ENCODE measurements at places on chromosomes 12 and 14.

DNA sequence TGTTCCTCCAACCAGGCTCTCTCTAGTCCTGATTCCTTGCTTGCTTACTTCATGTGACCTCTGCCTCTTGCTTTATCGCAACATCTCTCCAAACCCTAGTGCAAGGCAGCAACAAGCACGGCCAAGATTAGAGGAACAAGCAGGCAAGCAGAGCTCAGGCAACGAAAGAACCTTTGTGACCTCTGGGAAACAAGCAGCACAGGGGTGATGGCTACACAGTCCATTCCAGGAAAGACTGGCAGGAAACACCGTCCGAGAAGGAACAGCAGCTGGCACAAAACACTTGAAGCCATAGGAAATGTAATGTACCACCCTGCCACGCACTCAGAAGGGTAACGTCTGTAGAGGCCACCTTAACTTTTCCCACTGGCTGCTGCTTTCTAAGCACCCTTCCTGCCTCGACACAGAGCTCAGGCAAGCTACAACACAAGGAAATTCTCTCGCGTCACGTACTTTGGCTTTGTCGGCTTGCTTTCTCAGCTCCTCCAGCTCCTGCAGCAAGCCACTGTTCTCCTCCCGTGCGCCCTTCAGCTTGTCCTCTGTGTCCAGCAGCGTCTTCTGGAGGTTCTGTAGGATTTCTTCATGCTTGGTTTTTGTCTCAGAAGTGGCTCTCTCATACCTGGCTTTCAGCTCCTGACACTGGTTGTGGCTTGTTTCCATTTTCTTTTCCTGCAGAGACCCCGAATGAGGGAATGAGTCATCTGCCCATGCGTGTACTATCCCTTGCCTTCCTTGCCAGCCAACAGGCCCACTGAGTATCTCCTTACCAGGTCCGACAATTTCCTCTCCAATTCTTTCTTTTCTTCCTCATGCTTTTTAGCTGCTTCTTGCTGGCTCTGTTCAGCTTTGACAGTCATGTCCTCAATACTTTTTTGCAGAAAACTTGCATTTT, 61.4 kb upstream of the VPS33A start:
- no peak for DNase-seq

DNA sequence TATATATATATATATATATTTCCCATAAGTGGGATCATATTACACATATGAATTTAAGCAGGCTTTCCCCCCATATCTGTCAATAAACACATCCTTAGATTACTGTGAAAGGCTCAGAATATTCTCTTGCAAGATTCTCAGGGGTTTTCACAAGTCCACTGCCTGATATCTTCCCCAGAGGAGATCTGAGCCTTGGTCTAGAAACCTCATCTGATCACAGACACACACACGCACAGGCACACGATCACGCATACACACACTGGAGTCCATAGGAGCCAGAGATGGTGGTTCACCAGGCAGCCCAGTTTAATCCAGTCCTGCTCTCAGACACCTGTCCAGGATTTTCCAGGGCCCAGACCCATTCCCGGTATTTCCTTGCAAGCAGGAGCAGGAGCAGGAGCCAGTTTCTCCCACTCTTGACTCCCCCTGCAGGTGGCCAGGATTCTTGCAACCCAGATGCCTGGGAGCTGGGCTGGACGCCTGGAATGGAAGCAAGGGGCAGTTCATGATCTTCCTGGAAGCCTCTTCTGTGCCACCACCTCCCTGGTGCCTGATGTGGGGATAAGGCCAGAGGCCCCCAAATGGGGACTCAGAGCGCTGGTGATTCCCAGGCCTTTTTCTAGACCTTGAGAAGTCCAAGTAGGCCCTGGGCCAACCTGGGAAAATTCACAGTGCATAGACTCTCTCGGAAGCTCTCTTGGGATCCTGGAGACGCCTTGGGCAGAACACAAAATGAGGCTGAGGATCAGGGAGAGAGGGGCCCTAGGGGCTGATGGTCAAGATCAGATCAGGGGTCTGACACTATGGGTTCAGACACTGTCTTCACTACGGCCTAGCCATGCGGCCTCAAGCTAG, 16.5 kb upstream of the KRT78 start:
- peak; percentile 81 for DNase-seq

DNA sequence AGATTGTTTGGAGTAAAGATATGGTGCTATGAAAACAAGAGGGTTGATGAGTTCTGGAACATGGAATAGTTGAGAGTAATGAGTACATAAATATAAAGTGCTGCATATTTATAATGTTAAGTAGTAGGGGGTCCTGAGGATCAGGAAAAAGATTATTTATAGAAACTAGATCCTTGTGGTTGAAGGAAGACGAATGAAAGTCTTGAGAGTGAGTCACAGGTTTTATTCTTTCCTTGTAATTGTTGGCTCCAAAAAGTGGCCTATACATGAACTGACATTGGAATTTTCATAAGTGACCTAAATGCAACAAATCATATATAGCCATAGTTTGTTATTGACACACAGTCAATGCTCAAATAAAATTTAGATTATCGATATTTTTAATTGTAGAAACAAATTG, 440.4 kb upstream of the PRICKLE1 start:
- DNase-seq, result no peak

DNA sequence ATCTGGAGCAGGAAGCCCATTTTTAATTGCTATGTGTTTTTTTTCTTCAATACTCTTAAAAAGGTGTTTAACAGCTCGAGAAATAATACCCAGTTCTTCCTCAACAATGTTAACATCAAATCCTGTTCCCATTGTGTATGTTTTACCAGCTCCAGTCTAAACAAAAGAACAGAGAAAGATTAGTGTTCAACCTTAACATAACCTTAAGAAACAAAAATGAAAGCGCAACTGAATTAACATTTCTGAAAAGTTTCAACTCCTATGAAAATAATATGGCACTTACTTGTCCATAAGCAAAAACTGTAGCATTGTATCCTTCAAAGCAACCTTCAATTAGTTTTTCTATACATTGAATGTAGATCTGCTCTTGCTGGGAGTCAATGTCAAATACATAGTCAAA, 73.2 kb downstream of the KIF21A start:
- no peak for DNase-seq

GRCh38 chr14:38255408-38255672, 553 bp downstream of the CLEC14A start:
- DNase-seq, result no peak

- DNase-seq, result peak; percentile 42
These were observed 142.9 kb upstream of the KITLG start for GRCh38 chr12:88723219-88723618.

- peak; percentile 62 for DNase-seq
These were observed 7.8 kb downstream of the IRAK3 start for GRCh38 chr12:66196806-66197205.

DNA sequence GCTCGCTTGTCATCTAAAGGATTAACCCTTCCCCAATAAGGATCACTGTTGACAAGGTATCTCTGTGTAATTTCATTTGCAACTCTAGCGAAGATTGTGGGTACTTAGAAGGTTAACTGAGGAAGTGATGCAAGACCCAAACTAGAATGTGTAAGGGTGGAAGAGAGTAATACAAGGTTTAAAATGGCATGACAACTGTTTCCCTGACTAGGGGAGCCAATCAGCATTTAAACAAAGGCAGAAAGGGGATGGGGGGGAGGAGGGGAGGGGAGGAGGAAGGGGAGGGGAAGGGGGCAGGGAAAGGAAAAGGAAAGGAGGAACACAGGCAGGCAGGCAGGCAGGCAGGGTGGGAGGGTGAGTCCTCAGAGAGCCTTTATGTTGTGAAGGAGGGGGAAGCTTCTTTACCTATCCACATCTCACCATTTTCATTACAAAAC, 31.1 kb downstream of the NRDE2 start:
- DNase-seq, result peak; percentile 23

DNA sequence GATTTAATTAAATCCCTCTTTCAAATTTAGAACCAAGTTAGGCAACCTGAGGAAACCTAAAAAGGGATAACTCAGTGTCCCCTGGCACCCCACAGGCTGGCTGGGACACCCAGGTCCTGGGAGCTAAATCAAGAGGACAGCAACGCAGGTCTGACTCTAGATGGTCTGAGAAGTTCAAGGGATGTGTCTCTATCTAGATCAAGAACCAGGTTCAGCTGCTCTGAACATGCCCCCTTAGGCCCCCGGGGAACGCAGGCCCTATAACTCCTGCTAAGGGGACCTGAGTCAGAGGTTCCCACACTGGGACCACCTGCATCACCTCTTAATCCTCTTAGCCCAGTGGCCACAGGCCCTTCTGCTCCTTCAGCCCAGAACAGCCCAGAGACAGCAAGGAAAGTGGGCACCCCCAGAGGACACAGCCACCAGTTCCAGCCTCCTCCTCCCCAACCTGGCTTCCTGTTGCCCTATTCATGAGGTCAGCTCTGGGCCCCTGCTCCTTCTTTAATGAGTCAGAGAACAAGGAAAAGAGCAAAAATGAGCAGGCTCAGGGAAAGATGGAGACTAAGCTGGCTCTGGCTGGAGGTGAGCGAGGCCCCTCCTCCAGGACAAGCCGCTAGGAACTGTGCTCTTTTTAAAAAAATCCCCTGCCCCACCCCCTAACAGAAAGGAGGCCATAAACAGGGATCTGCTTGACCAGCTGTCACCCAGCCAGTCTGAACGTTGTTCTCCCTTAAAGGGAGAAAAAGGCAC, 10.8 kb downstream of the PITPNM2 start:
- peak; percentile 86 for DNase-seq

DNA sequence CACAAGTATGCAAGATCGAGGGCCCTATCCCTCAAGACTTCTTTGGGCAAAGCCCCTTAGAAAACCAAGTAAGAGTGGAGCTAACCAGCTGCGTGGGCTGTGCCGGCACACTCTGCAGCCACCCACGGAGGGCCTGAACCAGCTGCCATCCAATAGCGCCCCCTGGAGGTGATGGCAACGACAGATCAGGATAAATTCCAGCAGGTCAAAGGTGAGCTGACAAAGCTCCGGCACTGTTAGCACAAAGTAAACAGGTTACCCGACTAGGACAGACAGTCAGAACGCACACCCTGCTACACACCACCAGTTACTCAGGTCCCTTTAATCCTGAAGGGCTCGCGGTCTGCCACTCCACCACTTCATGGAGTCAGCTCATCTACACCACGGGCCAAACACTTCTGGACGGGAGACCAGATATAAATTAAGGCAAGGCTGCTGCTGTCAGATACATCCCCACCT, 4.9 kb downstream of the ZBTB39 start:
- DNase-seq, result peak; percentile 78

DNA sequence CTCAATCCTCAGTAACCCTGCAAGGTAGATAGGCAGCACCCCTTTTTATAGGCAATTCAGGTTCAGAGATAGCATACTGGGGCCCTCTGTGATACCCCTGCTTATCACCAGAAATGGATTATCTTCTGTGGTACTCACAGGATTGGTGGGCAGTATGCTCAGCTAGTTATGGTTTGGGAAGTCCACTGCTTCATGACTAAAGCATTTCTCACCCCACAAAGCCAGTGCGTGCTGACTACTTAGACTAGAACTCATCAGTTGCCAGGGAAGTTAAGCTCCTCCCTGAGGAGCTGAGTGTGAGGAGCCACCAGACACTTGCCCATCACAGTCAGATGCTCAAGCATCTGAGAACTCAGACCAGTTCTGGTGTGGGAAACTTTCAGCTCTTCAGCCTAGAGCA, 76.3 kb downstream of the SCAF11 start:
- peak; percentile 88 for DNase-seq

- DNase-seq, result no peak
These were observed 396.2 kb downstream of the PAWR start for GRCh38 chr12:79294590-79294989.

DNA sequence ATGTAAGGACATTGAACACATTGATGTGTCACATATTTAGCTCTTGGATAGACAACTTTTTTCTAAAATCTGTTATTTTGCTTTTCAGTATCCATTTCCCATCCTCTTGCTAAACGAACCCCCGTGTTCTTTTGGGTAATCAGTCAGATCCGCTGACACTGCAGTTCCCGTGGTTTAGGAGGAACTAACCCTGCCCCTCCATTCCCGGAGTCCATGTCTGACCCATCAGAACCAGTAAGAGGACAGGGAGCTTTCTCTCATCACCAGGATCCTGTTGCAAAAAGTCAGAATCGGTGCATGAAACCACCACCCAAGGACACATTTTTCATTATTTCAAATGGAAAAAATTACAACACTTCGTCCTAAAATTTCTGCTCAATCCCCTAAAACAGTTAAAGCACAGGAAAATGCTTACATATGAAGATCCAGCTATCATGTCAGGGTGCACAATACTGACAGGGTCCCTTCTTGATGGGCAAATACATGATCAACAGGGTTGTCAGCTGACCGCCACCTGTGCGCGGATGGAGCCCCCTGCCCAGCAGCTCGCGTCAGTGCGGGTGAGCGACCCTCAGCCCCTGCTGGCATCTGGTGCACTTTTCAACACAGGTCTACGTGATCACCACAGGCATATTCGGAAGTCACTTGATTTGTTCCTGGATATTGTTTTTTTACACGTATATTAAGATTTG, 276.8 kb downstream of the ADGRD1 start:
- DNase-seq, result no peak

All from ELR (cell line).